ENCODE measurements at places on chromosomes 1 and 21.

- DNase-seq: no peak
Measured at GRCh38 chr1:151581451-151581850, 30.4 kb upstream of the SNX27 start.

- DNase-seq: no peak
Measured at GRCh38 chr21:27292783-27293182, 325.9 kb upstream of the ADAMTS5 start.

- peak; percentile 50 for DNase-seq
Measured at GRCh38 chr1:174974711-174975119, 25.0 kb upstream of the CACYBP start.

- DNase-seq: no peak
Measured at GRCh38 chr21:39911286-39912199, 44.3 kb downstream of the PCP4 start.

DNA sequence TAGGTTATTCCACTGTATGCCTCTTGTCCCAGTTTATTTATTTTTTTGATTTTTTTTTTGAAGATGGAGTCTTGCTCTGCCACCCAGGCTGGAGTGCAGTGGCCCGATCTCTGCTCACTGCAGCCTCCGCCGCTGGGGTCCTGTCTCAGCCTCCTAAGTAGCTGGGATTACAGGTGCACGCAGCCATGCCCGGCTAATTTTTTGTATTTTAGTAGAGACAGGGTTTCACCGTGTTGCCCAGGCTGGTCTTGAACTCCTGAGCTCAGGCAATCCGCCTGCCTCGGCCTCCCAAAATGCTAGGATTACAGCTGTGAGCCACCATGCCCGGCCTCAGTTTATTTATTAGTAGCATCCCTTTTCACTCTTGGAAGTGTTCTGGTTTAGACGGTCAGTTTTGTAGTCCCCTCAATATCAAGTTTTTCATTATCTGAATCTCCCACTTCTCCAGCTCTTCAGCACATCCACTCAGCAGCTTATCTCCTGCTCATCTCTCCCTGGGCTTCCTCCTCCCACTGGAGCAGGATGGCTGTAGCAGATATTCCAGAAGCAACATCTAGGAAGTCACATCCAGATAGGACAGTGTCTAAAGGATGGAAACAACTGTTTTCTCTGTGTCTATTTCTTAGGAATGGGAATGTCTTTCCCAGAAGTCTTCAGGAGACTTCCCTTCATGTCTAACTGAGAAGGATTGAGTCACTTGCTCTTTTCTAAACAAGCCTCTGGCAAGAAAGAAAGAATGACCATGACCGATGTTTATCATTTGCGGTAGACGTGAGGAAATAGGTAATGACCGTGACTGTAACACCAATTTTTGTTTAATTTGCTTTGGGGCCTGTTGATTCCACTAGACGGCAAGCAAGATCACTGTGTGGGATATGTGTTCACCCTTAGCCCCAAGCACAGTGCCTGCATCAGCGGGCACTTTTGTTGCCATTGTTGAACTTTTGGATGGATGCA, 14.4 kb downstream of the CCDC190 start:
- DNase-seq: no peak

DNA sequence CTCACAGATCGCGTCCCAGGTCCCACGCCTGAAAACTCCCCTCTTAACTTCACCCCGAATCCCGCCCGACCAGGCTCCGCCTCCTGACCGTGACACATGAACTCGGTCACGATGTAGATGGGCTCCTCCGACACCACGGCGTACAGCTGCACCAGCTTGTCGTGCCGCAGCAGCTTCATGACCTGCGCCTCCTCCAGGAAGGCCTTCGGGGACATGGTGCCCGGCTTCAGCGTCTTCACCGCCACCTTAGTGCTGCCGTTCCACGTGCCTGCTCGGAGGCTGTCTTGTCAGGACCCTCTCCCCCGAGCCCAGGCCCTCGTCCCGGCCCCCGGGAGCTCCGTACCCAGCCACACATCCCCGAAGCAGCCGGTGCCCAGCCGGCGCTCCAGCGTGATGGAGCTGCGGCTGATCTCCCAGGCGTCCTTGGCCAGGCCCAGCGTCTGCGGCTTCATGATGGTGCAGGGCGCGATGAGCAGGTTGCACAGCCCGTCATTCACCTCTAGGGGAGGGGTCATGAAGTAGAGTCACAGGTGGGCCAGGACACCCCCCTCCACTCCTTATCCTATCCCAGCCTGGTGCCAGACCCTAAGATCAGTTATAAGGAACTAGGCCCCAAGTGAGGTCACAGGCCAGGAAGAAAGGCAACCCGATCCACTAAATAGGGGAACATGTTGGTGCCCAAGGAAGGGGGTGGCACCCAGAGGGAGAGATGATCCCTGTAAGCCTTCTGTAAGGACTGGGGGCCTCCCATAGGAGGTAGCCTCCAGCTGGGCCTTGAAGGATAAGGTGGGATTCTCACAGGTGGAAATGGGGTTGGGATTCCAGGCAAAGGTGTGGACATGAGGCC, 11.6 kb upstream of the AHDC1 start:
- no peak for DNase-seq

DNA sequence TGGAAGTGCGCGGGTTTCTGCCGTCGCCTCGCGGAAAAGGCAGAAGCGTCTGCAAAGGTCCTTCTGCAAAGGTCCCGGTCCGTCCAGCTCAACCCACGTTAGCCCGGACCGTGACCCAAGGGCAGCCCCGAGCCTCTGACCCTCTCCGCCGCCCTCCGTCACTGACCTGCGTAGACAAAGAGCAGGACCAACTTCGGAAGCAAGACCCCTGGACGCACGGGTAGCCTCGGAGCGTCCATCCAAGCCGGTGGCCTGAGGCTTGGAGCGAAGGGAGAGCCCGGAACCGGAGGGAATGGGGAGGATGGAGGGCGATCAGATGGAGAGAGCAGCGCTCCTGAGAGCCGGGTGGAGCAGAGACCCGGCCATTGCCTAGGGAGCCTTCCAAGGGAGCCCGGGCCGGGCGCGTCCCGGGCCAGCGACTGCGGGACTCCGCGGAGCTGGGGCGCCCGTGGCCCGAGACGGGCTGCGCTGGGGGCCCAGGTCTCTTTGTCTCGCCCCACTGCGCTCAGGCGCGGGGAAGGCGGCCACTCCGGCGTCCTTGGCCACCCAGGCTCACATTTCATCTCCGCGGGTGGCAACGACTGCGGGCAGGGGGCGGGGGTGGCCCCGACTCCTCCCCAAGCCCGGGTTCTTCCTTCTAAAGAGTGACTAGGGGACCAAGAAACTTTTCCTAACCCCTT, at the start of gene CYYR1:
CYYR1 (minus strand) TSS at position 585 of the 680 bp plus-strand sequence; CDS start at position 239, 346 bp downstream.
- peak; percentile 66 for DNase-seq

GRCh38 chr1:247294282-247294681, 37.4 kb downstream of the ZNF496 start:
- peak; percentile 14 for DNase-seq

DNA sequence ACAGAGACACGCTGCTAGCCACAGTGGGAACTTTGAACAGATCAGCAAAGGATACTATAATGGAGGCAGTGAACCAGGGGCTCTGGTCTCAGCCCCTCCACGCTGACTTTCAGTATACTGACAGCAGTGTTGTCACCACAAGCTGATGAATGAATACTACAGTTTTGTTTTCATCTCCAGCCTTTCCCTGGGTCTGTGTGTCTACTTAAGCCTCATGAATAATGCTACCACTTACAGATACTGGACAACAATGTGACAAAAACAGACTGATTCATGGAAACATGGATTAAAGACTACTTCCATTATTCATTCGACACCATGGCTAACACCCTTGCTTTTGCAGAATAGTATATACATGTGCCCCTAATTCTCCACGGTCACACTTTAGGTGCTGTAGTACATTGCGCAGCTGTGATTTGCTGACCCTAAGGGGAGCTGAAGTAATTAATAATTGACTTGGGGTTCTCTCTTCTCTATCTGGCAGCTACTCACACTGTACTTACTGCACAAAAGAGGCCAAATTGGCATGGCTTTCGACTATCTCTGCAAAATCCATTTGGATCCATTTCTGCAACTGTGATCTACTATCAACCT, 203.2 kb upstream of the LYPLAL1 start:
- DNase-seq: no peak
